Stimulated activated CD8-positive, alpha-beta memory T cell treated with anti-CD3 and anti-CD28 coated beads, Interleukin-4, amount 100 ng/mL, for 4 hours (primary cell): ENCODE measurements at places on chromosomes 2 and 18.

GRCh38 chr2:213246497-213247281 is 37.6 kb upstream of the SPAG16 start:
- DNase-seq, result peak; percentile 24

- no peak for DNase-seq
Observed at GRCh38 chr2:202780514-202781021, 91.0 kb downstream of the ICA1L start.

- DNase-seq, result no peak
Observed at GRCh38 chr18:72674710-72675109, 130.6 kb upstream of the CBLN2 start.

DNA sequence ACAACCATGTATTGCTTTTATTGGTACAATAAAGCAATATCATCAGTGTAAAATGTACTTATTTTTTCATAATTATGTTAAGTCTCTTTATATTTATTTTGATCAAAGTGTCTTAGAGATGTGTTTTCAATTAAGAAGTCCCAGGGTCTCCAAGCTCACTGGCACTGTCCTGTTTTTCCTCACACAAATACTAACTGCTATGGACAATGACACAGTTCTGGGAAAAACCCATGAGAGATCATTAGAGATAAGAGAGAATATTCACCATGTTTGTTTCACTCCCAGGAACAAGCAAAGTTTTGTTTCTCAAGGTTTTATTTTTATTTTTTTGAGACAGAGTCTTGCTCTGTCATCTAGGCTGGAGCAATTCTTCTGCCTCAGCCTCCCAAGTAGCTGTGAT is 38.7 kb downstream of the E2F6 start:
- DNase-seq, result no peak

- DNase-seq, result no peak
Observed at GRCh38 chr2:23803965-23804542, 122.9 kb downstream of the ATAD2B start.

GRCh38 chr2:32399221-32399620 is 42.4 kb downstream of the BIRC6 start:
- DNase-seq, result no peak

- no peak for DNase-seq
Observed at GRCh38 chr2:45839508-45840251, 188.2 kb downstream of the PRKCE start.

DNA sequence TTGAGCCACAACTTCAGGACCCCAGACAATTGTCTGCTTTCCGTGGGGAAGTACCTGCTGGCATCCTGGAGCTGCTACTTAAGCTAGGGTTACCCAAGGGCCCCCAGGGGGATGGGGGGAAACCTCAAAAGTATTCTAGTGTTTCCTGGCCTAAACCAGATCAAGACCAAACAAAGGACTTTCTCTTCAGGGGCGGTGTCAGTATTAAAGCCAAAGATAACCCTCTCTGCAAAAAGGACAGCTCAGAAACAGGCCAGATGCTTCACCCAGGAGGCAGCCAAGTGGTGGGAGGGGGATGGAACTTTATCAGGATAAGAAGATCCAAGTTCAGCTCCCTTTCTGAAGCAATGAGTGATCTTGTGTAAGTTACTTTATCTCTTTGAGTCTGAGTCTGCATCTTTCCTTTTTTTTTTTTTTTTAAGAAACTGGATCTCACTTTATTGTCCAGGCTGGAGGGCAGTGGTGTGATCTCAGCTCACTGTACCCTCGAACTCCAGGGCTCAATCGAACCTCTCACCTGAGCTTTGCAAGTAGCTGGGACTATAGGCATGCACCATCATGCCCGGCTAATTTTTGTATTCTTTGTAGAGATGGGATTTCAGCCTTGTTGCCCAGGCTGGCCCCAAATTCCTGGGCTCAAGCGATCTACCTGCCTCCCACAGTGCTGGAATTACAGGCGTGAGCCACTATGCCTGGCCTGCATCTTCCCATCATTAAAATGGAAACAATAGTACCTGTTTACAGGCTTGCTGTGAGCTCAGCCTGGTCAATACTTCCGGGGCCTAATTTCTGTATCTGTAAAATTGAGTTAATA is 151.8 kb upstream of the PTPRM start:
- no peak for DNase-seq

DNA sequence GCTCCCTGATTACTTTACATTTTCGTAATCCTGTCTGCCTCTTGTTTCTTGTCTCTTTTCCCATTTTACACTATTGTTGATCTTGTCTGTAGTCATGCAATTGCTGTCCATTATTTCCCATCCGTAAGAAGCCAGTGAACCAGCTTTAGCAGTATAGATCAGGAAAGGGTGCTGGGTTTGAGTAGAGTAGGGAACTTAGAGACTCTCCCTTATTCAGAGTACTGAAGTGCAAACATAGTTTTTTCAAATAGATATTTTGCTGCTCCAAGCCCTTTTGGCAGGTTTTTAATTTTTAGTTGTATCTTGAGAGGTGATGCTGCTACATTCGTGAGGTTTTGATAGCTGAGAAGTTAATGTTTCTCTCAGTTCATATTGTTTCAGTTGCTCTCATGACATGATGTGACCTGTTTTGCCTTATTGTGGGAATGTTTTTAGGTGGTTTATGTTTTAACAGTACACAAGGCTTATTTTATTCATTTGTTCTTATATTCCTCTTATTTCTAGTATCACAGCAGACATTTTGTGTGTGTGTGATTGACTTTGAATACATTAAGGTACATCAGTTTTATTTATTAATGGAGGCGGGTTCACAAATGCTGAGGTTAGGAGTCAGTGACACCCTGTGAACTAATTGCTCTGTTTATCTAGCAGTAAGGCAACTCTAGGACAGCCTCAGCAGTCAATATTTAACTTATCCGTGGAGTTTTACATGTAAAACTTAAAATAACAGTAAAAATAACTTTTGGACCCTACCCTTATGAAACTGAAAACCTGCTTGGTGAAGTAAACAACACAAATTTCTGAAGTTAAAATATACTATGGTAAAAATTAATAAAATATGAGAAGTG is 118.4 kb downstream of the ZNF407 start:
- DNase-seq, result no peak

DNA sequence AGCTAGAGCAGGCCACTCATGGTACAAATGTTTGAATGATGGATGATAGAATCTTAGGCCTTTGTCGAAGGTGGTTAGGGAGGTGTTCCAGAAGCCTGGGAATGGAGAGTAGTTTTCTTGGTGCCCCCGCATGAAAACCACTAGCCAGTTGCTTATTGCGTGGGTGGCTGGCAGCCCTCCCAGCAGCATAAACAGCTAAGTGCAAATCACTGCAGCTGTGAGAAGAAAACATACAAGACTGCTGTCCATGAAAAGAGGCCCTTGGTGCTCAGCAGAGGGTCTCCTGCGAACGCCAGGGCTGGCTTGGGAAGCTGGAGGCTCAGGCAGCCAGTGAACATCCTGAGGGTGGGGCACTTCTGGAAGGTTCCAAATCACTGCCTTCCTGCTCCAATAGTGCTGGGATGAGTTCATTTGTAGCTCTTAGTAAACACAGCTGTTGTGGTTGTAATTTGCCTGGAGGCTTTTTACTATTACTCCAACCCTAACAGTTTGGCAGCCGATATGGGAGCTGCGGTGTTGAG is 118.8 kb downstream of the MGAT5 start:
- DNase-seq, result no peak

- no peak for DNase-seq
Observed at GRCh38 chr2:51484605-51485004, 452.7 kb upstream of the NRXN1 start.

DNA sequence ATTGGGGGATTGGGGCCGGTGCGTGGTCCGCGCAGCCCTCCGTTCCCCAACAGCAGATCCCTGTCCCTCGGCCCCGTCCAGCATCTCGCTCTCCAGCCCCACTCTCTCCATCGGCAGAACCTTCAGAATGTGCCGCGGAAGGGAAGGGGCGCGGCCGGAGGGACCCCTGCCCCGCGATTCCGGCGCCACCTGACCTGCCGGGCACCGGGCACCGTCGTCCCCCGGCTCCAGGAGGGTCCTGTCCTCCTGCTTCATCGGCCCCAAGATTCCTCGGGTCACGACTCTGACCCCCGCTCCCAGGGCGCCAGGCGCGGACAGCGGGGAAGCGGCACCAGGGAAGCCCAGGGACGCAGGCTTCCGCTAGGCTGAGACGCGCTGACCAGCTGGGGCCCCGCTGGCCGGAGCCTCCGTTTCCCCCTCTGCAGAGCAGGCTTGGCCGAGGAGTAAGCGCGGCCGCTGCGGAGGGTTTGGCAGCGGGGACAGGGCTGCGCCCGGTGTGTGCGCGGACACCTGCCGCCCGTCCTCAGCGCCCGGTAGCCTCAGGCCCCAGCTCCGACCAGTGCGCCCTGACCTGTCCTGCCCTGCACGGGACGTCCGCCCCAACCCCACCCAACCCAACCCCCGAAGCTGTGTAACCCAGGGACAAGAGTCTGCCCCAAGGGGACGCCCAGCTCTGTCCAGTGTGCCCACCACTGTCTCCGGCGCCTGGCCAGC is 16.8 kb upstream of the BOK start:
- DNase-seq, result no peak

DNA sequence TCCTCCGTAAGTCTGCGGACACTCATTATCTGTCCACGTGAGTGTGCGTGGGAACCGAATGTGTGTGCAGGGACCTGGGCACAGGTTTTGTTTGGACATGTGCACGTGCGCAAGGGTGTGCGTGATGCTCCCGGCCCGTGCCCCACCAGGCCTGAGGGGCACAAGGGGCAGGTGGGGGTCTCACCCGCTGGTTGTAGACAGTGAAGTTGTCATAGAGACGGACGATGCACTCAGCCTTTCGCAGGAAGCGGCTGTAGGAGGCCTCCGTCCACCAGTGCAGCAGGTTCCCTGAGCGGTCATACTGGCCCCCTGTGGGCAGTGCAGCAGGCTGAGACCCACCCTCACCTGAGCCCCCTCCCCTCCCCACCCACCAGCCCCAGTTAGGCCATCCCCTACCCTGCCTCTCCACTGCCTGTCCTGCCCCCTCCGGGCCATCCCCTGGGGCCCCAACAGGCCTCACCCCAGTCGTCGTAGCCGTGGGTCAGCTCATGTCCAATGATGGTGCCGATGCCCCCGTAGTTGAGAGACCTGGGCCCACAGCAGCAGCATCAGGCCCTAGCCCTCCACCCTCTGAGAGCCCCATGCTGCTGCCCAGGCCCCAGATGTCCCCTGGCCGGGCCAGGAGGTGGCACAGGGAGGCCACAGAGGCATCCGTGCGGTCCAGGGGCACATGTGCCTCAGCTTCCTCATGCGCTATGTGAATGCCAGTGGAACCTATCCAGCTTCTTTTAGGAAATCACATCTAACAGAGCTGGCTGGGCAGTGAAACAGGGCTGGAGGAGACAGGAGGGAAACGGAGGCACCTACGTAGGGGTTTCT is 6.1 kb downstream of the ECEL1 start:
- DNase-seq, result no peak

GRCh38 chr2:219001100-219001576 is 7.9 kb upstream of the CRYBA2 start:
- no peak for DNase-seq
